ENCODE measurements at places on chromosomes 1 and 21. TPM values are rescaled to one million over a fixed set of nuclear protein-coding genes. Genes with fewer than 3 reads are reported as not detected.
A peak's percentile ranks its signal among the peaks of the same experiment; 100 is the strongest.

- DNase-seq = peak; percentile 73
Measured at GRCh38 chr1:174262349-174263241, 103.3 kb downstream of the RABGAP1L start.

The HRNR gene
- total RNA-seq = not detected

DNA sequence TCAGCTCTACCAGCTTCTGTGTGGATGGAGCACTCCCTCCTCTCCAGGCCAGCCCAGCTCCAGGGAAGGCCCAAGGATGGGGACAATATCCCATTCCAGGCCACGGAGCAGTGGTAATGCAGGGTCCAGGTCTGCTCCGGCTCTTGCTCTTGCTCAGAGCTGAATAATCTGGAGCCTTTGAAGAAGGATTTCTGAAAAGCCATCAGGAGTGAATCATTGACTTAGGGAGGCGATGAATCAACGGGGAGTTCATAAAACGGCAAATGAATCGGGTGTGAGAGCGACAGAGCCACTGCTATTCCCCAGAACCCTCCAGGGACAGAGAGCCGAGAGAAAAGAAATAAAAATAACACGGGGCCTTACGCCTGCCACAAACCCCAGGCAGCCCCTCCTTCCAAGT lies 7.7 kb downstream of the POU3F1 start:
- peak; percentile 43 for DNase-seq

- DNase-seq = peak; percentile 76
Measured at GRCh38 chr1:224357626-224358124, 996 bp downstream of the CNIH4 start.

The SAMD13 gene
- total RNA-seq = 1.4 TPM

GRCh38 chr1:65021795-65022194 lies 55.4 kb upstream of the JAK1 start:
- DNase-seq = no peak

DNA sequence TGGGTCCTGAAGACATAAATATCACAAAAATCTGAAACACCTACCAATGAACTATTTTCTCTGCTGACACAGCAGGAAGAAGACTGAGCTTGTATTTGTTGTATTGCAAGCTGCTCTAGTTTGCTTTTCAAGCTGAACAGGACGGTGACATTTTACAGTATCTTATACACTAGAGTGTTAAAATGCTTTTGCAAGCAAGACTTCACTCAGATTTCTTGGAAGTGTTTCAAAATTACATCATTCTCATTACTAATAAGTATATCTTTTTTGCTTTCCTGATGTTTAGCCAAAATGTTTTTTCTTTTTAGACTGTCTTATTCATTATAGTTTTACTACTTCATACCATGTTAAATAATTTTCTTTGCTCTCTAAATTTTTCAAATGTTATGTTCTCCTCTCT lies 427.1 kb upstream of the CXADR start:
- DNase-seq = no peak

DNA sequence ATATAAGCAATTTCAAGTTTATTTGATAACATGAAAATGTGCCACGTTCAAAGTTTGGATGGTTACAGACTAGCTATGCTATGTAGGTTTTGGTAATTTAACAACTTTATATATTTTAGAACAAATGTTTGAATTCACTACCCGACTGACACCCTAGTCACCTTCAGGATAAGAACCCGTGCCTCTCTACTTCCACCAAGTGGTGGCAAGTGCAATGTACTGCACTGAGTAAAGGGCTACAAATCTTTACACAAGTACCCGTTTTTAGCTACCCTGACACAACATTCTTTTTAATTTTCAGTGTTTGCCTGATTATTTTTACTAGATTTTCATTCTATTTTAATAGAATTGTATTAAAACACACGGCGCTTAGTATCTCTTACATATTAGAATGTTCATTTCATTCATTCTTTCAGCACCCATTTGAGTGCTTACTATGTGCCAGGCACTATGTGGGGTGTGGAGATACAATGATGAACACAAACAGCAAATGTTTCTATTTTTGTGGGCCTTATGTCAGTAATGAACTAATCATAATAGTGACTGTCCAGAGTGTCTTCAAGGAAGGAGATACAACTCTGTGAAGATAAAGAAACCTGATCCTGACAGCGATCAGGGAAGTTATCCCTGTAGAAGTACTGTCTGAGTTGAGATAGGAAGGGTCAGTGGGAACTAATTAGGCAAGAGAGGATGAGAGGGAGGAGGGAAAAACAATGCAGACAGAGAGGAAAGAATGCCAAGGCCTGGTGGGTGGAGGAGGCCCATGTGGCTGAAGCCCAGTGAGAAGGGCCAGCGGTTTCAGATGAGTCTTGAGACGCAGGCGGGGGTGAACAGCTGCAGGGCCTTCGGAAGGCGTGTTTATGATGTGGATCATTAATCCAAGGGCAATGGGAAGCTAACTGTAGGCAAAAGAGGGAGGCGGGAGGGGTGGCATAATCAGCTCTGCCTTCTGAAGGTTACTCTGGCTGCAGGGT lies 3.8 kb downstream of the LCA5L start:
- DNase-seq = peak; percentile 66

DNA sequence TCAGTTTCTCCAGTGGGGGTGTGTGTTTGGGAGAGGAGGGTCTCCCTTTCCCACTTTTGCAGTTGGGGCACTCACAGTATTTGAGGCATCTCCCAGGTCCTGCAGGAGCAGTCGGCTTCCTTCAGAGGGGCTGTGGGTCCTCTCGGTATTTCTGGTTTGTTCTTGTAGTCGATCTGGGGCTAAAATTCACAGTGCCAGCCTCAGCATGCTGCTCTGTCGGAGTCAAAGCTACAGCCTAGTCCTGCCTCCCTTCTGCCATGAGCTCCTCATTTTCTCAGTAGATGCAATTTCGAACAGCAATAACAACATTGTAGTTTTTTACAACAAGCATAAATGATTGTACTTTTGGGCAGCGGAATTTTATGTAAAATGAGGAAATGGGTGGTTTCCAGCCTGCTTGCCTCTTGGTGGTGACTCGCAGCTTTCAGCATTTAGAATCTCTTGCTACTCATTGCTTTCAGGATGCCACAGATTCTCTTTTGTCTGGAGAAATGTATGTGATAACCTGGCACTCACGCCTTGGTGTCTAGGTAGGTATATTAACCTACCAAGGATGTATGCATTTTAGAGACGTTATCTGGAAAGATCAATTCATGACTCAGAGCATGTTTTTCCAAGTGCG lies 82.4 kb upstream of the C21orf91 start:
- DNase-seq = peak; percentile 11

- no peak for DNase-seq
Measured at GRCh38 chr1:180241716-180242544, 11.9 kb downstream of the LHX4 start.

GRCh38 chr1:12124693-12125421 lies 41.9 kb upstream of the TNFRSF1B start:
- peak; percentile 87 for DNase-seq

- DNase-seq = no peak
Measured at GRCh38 chr1:95532335-95532734, 298.3 kb downstream of the RWDD3 start.

GRCh38 chr1:26994020-26994786 lies 711 bp downstream of the TRNP1 start:
- DNase-seq = no peak

GRCh38 chr1:185483664-185484450 lies 166.8 kb upstream of the IVNS1ABP start:
- peak; percentile 89 for DNase-seq

GRCh38 chr1:151336556-151336955 lies 9.3 kb upstream of the PI4KB start:
- DNase-seq = no peak

- DNase-seq = peak; percentile 23
Measured at GRCh38 chr21:28856588-28857250, 136.0 kb downstream of the LTN1 start.

DNA sequence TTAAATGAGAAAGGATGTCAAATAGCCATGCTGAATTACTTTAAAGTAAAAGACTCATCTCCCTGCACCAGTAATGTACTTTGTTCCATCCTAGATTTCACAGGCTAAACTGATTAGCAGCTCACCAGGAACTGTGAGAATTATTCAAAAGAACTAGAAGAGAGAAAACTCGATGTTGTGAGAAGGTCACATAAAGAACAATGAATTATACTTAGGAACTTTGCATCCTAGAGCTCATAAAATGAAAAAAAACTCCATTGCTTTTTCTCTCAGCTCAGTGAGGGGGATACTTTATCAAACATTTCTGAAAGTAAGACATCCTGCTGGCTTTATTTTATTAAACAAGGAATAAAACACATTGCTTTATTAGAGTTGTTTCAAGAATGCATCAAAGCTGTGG lies 278.5 kb downstream of the MRPL39 start:
- DNase-seq = no peak

DNA sequence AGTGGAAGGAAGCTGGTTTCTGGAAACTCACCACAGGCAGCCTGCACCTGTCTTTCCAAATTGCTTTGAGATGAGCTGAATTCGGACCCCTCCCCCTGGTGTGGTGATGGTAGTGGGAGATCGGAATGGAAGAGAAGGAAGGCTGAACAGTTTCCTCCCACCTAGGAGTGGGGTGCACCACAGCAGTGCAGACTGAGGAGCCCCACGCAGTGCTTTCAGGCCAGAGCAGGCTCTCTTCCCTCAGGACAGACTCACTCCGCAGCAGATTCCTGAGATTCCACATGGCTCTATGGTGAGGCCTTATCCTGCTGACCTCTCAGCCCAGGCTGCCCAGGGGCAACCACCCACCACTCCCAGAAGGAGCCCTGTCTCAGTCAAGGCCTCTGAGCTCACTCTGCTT lies 80.9 kb downstream of the ATP1A1 start:
- DNase-seq = no peak

GRCh38 chr1:203142124-203142523 lies 14.6 kb downstream of the ADORA1 start:
- no peak for DNase-seq

- peak; percentile 23 for DNase-seq
Measured at GRCh38 chr1:45623972-45624371, at the start of gene CCDC17. TSS of gene CCDC17 (minus strand) at chr1:45624054. CDS start at chr1:45623909, 145 bp downstream.

DNA sequence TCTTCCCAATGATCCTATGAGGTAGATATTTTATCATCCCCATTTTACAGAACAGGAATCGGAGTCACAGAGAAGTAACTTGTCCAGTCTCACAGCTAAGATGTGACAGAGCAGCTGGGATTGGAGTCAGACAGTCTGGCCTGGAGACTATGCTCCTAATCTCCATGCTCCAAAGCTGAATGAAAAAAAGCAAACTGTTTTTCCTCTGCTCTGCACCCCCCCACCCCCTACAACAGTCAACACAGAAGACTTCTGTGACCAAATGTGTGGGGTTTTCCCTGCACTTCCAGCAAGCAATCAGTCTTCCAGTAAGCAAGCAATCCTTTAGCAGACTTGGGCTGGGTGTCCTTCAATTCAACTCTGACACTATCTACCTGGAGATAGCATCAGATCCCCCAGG lies 33.2 kb downstream of the KIRREL1 start:
- DNase-seq = no peak

DNA sequence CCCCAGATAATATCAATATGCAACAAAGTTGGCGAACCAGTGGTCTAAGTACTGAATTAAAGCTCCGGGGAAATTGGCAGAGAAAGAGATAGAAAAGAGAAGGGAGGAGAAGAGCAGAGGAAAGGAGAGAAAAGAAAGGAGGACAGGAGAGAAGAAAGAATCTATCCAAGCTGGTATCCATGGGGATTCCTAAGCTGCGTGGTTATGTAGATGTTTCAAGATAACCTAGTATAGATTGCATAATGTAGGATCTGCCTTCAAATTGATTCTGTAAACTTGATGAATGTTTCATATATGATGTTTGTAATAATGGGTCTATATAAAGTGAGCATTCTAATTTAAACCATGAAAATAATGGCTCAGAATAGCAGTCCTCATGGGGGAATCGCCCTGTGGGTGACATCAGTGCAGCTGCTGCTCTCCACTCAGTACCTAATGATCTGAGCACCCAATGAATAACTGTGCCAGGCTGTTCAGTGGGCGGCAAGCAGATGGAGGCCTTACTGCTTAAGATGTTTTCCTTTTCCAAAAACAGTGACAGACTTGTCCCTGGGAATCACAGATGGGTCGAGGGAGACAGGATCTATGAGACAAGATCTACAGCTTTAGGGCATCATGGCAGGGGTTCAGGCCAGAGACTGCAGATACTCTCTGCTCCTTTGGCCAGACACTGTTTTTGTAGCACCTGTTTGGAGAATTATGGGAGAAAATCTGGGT lies 78.0 kb downstream of the LAMC2 start:
- DNase-seq = no peak

The MFSD2A gene
- total RNA-seq = 2.3 TPM

The PDZK1IP1 gene
- total RNA-seq = not detected

DNA sequence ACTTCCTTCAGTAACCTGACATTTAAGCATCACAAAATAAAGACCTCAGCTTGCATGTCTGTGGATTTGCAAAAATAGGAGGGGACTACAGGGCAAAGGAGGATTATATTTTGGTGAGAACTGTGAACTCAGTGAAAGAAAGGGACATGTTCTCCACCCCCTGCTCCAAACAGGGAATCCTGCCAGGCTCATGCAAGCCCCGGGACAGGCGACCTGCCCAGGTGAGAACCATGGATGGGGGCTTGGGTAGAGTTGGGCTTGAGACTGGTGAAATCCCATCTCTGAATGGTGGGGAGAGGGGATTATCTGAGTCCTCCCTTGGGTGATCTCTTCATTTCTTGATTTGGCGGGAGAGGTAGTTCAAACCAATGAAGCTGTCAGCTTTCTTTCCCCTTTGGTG lies 110.1 kb downstream of the SUSD4 start:
- no peak for DNase-seq

- peak; percentile 44 for DNase-seq
Measured at GRCh38 chr1:154154534-154155191, at the start of gene NUP210L. TSS of gene NUP210L (minus strand) at chr1:154155073.
